ENCODE measurements at places on chromosomes 5 and 9.
A peak's percentile ranks its signal among the peaks of the same experiment; 100 is the strongest.

DNA sequence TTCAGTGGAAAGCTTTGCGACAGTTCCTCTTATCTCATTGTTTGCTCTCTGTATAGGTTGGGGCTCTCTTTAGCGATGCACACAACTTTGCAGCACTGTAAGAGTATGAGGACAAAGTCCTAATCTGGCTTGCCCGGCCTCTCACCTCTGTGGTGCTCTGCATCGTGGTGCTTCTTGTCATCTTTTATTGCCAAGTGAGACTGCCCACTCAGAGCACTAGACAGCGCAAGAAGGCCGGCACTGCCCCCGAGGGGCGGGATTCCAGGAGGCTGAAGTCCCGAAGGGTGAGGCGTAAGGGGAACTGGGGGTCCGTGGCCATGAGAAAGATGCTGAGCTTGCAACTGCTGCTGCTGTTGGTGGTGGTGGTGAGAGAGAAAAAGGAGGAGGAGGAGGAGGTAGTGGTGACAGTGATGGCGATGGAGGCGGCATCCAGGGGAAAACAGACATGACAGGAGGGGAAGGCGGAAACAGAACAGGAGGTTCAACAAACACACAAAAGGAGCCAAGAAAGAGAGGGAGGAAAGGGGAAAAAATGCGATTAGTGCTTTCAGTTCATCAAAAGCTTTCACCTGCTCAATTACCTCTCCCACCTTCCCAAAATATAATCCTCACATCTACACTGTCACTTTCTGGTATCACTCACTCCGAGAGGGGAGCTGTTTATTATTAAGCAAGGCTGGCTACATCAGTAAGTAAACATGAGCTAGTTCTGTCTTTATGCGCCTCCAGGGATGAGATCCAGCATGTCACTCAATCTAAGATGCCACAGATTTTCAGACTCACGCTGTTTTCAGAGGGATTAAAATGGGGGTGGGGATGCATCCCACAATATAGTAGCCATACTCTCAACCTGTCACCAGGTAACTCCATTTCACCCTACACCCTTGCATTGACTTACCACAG, 55.1 kb downstream of the TLE1 start:
- DNase-seq: no peak

- DNase-seq: peak; percentile 28
Observed at GRCh38 chr9:76510041-76510440, 51.1 kb downstream of the GCNT1 start.

GRCh38 chr9:74681906-74682305, 184.8 kb downstream of the RORB start:
- DNase-seq: no peak

- DNase-seq: no peak
Observed at GRCh38 chr5:72123764-72124376, 16.6 kb downstream of the MAP1B start.

GRCh38 chr5:141850786-141851185, 27.4 kb downstream of the PCDH1 start:
- DNase-seq: no peak

DNA sequence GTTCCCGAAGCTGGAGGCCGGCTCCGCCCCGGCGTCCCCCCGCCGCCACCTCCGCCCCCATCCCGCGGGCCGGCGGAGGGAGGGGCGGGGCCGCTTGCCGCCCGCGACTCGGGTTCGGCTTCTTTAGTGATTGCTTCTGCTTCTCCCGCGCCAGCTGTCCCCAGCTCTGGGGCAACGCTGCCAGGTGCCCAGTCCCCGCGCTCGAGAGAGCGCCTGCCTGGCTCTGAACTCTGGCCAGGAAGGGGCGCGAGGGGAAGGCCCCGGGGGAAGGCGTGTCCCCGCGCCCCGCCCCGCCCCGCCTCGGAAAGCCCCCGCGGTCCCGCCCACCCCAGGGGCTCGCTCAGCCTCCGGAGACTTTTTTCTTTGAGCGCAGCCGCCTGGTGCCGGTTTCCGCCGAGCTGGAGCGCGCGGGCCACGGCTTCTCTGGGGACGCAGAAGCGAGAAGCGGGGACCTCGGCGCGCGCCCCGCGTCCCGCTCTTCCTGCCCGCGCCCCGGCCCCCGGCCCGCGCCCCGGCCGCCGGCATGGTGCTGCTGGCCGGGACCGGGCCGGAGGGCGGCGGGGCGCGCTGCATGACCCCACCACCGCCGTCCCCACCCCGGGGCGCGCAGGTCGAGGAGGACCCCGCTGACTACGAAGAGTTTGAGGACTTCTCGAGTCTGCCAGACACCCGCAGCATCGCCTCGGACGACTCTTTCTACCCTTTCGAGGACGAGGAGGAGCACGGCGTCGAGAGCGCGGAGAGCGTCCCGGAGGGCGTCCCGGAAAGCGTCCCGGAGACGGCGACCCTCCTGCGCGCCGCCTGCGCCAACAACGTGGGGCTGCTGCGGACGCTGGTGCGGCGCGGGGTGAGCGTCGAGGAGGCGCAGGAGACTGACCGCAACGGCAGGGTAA, at the start of gene ANKRD33B:
ANKRD33B (plus strand) TSS at position 126 of the 893 bp plus-strand sequence; CDS start at position 524, 398 bp downstream.
- no peak for DNase-seq

- DNase-seq: no peak
Observed at GRCh38 chr9:121825031-121825691, 173.7 kb downstream of the DAB2IP start.

- no peak for DNase-seq
Observed at GRCh38 chr5:60354311-60354710, 345.7 kb downstream of the DEPDC1B start.

DNA sequence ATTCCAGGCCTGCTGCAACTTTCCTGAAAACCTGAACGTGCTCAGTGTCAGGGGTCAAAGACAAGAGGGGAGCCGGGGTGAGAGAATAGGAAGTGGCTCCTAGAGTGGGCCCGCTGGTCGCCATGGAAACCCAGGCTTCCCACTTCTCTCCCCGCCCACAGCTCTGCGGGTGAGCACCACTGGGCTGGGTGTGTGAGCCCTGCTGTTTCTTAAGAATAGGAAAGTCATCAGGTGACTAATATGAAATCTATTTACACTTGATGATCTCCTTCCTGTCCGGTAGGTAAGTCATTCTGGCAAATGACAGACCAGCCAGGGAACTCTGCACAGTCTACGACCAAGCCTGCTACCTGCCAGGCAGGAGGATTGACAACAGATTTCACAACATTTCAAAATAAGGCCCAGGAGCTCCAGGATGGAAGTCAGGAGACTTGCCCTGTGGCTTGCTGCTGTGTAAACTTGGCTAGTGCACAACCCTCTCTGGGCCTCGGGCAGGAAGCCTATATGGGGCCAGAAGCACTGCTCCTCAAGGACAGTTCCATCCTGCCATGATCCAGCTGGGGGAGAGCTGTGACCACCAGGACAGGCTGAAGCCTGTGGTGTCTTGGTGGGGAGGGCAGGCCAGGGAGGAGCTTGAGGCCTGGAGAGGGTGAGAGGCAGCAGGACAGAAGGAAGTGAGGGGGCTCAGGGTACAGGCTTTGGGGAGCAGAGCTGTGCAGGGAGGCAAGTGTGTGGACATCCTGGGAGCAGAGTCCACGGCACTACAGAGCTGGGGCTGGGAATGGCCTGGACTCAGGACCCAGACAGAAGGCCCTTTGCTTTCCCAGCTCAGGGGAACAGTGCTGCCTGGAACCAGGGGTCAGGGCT, 60.6 kb downstream of the SHB start:
- DNase-seq: no peak

GRCh38 chr5:179431221-179431824, 86.1 kb upstream of the ADAMTS2 start:
- DNase-seq: no peak

DNA sequence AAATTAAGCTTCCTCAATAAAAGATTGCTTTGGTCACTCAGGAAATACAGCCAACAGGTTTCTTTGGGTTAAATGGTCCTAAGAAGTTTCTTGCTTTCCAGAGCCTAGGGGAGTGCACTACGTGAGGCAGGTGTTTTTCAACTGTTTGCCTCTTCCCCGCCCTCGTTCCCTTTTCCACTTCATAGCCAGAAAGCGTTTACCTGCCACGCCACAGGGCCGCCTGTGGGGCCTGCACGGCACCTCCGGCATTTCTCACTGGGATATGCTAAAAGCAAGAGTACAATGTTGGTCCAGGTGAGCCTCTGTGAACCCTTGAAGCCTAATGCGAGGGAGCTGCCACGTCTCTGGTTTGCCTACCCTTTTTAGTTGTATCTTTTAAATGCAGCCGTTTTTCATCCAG, 167.6 kb upstream of the OTULINL start:
- no peak for DNase-seq

DNA sequence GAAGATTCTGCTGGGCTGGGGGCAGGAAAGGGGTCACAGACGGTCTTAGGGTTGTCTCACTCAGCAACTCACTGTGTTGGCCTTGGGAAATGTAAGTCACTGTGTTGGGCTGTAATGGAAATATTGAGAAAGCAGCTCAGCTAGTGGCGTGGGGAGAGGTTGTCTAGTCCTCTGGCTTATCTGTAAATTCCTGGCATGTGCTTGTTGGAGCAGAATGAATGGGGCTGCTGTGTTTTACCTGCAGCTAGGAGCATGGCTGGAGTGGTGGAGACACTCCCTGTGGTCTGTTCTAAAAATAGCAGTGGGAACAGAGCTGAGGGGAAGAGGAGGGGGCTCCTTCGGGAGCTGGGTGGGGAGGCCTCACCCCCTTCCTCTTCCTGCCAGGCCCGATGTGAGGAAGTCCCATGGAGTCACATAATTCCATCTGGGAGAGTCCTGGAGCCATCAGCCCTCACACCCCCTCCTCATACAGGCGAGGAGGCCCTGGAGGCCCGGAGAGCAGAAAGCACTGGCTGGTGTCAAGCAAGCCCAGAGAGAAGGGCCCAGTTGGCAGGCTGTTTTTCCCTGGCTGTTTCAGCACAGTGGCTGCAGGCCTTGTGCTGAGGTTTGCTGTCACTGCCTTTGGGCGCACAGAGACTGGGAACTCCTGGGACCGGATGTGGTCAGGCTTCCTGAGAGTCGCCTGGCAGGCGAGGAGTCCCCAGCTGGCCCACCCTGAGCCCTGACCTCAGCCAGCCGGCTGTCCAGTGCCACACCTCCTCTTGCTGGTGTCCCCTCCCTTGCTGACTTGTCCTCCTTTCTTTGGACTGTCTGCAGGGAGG, 84.9 kb downstream of the RGS3 start:
- no peak for DNase-seq

GRCh38 chr5:59600153-59600552, 293.4 kb downstream of the PDE4D start:
- no peak for DNase-seq

- no peak for DNase-seq
Observed at GRCh38 chr9:121692606-121693387, 41.4 kb downstream of the DAB2IP start.

GRCh38 chr5:176296-176823, 14.9 kb upstream of the LRRC14B start:
- no peak for DNase-seq

DNA sequence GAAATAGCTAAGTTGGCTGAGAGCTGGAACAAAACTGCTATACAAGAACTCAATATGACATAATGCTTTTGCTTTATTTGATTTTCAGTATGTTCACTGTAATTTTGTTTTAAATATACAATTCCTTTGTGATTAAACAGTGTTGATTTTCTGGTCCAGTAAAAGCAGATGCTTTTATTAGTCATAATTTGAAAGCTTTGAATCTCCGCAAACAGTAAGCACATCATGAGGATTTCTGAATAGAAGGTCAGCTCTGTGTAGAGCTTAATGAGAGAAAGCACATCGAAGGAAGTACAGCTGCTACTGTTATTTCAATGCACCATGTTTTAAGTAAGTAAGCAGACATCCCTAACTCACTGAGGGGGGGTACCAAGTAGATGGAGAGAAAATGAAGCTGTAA, 701.3 kb upstream of the ACO1 start:
- DNase-seq: no peak

GRCh38 chr5:173035904-173036707, 20.0 kb upstream of the CREBRF start:
- no peak for DNase-seq
